ENCODE measurements at places on chromosomes 4 and X.

GRCh38 chr4:39613093-39613656 lies 25.5 kb downstream of the SMIM14 start:
- no peak for DNase-seq

DNA sequence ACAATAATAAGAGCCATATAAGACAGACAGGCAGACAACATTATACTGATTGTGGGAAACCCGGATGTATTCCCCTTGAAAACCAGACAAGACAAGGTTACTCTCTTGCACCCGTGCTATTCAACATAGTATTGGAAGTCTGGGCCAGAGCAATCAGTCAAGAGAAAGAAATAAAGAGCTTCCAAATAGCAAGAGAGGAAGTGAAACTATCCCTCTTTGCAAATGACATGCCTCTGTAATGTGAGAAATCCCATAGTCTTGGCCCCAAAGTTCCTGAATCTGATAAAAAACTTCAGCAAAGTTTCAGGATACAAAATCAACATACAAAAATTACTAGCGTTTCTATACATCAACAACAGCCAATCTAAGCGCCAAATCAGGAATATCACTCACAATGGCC lies 102.1 kb downstream of the DCAF12L2 start:
- DNase-seq = no peak

GRCh38 chrX:21757960-21758359 lies at the start of gene SMPX:
TSS of gene SMPX (minus strand) at chrX:21758116. CDS start at chrX:21754290, 3,826 bp downstream.
- no peak for DNase-seq

- no peak for DNase-seq
Measured at GRCh38 chr4:1207603-1208265, 35.4 kb upstream of the SPON2 start.

DNA sequence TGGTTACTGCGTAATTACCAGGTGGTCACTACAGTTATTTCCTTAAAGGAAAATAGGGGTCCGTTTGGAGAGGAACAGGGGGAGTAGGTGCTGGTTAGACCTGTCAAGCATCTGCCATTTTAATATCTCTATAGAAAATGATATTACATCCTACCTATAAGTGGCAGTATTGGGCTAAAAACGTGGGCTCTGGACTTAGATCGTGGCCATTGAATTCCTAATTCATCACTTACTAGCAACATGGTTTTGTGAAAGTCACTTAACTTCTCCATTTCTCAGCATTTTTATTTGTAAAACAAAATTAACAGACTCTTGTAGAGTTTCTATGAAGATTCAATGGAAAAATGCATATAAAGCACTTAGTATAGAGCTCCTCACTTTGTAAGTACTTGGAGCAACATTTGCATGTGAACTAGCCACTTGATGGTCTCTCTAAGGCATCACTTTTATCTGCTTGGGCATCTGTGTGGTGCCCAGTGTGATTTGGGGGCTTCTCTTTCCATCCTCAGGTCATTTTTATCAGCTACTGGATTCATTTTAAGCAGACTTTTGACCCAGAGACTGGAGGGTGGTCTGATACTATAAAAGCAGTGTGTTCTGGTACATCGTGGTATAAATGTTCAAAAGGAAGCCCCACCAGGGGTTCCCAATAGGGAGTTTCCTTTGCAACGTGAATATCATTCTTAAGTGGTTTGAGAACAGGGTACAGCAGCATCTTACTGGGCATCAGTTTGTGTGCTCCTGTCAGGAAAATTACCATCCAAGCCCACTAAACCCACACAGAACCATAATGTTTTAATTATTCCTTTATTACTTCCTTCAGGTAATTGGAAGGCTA lies 42.7 kb upstream of the RASSF6 start:
- peak; percentile 80 for DNase-seq

- DNase-seq = no peak
Measured at GRCh38 chr4:39104255-39104654, 42.2 kb downstream of the KLHL5 start.

DNA sequence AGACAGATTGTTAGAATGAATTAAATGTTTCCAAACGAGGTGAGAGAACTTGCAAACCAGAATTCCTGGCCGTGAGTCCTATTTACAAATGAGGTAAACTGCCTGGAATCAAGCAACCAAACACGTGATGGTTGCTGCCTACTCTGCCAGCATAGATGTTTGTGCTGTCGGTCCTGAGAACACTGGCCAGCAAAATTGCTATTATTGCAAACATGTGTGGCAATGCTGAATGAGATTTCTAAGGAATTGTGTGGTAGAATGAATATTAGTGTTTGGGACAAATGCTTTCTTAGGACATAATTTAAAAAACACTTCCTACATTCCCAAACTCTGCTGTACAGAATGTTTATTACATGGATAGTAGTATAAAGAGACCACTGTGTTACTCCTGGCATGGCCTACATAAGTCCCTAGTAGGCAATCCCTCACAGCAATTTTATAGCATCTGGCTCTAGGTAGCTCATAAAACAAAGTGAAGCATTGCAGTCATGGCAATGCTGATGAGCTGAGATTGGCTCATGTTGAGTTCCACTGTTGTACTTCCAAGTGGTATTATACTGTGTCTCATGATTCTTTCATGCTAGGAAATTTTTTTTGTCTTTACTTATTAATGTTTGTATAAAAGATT lies 605.2 kb upstream of the EPHA5 start:
- no peak for DNase-seq

DNA sequence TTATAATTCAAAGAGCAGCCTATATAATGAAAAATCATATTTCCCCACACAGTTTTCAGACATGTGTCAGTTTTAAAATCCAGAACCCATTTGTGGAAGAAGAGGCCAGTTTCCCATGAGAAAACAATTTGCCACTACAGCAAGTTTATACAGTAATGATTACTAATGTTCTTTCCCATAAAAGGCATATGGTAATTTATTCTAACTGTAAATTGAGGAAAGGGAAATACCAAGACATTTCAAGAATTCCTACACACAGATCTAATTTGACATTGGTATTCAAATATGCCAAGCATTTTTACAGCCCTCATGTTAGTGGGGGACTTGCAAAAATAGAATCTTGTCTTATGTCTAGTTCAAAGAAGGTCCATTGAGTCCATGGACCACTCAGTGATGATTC lies 1368.6 kb downstream of the FSTL5 start:
- DNase-seq = no peak

DNA sequence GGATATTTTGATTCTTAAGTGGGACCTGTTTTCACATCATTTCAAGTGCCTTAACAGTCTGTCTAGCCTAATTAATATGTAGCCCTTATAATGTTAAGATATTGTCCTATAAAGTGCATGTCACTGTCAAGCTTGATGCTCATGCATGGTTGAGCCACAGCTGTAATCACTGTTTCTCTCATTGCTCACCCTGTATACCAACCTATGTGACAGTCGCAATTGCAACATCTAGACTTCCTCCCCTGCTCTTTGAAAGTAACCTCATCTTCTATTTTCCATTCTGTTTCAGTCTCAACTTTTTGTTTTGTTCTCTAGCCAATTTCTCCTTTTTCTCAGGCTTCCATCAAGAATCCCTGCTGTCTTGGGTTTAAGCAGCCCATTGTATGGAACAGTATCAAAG lies 24.4 kb upstream of the MSL3 start:
- no peak for DNase-seq

DNA sequence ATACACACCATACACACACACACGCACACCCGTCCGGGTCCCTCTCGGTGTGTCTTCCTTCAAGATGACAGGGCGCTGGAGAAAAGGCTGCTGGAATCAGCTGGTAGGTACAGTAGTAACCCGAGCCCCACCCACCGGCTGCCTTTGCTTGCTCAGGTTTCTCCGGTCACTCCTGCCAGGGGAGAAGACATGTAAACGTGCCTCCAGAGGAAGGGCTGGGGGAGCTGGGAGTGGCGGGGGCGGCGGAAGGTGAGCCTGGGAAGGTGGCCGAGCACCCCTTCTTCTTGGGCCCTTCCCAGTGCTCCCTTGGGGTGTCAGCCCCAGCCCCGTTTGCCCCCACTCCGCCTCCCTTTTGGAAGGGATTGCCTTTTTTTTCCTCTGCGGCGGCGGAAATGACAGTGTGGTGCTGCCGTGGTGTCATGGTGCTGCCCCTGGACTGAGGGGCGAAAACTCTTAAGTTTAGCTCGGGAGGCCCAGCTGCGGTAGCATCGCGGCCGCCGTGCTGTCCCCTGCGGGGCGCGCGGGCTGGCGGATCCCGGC lies at the start of gene MID2:
MID2 (plus strand) TSS at position 169 of the 540 bp plus-strand sequence. CDS start 561 bp downstream, outside the sequence.
- peak; percentile 16 for DNase-seq

DNA sequence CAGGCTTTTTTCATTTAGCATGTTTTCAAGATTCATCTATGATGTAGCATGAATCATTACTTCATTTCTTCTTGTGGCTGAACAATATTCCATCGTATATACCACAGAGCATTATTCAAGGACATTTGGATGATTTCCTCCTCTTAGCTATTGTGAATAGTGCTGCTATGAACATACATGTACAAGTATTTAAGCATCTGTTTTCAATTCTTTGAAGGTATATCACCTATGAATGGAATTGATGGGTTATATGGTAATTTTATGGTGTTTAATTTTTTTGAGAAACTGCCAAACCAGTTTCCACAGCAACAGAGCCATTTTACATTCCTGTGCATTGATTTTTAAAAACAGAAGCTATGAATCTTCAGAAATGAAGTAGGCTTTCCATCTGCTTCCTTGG lies 36.1 kb upstream of the WDR19 start:
- no peak for DNase-seq

- DNase-seq = no peak
Measured at GRCh38 chrX:87516717-87517121, 883 bp upstream of the KLHL4 start.

DNA sequence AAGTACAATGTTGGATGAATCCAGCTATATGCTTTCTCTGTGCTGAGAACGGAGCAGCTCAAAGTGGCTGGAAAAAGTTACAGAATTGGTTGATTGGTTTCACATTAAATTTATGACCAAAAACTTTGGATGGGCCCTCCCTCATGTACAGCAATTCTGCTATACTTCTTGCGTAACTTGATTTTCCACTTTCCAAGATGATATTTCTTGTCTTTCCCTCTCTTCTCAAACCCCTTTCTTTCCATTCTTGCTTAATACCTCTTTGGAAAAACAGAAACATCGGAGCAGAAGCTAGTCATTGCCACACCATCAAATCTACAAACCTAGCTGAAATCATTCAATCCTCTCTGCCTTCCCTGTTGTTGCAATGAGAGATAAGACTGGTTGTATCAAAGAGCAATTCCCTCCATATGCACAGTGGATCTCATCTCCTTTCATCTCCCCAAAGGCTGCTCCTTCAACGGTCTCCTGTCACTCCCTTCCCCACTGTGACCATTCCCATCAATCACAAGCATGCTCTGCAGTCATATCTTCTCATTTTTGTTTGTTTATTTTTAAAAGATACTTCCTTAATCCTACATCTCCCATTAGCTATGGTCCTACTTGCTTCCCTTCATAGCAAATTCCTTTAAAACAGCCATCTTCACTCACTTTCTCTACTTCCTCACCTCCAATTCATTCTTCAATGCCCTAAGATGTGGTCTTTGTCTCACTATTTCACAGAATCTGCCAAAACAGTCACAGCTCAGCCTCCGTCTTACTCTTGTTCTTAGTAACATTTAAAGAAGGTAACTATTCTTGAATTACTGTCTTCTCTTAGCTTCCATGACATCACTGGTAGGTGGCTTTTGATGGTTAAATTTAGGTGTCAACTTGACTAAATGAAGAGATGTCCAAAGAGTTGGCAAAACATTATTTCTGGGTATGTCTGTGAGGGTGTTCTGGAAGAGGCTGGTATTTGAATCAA lies 145.5 kb downstream of the FAM13A start:
- no peak for DNase-seq

DNA sequence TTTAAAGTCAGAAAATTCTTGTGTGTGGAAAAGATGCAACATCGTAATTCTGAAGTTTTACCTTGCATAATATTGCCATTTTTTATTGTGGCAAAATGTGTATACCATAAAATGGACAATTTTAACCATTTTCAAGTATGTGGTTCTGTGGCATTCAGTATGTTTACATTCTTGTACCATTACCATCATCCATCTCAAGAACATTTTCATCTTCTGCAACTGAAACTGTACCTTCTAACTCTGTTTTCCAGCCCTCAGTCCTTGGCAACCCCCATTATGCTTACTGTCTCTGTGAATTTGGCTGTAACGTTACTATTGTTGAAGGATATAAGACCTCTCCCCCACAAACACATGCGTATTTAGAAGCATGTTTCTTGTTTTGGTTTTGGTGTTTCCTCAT lies 123.2 kb downstream of the BMPR1B start:
- no peak for DNase-seq

- DNase-seq = no peak
Measured at GRCh38 chrX:13346646-13347045, 26.8 kb upstream of the ATXN3L start.

DNA sequence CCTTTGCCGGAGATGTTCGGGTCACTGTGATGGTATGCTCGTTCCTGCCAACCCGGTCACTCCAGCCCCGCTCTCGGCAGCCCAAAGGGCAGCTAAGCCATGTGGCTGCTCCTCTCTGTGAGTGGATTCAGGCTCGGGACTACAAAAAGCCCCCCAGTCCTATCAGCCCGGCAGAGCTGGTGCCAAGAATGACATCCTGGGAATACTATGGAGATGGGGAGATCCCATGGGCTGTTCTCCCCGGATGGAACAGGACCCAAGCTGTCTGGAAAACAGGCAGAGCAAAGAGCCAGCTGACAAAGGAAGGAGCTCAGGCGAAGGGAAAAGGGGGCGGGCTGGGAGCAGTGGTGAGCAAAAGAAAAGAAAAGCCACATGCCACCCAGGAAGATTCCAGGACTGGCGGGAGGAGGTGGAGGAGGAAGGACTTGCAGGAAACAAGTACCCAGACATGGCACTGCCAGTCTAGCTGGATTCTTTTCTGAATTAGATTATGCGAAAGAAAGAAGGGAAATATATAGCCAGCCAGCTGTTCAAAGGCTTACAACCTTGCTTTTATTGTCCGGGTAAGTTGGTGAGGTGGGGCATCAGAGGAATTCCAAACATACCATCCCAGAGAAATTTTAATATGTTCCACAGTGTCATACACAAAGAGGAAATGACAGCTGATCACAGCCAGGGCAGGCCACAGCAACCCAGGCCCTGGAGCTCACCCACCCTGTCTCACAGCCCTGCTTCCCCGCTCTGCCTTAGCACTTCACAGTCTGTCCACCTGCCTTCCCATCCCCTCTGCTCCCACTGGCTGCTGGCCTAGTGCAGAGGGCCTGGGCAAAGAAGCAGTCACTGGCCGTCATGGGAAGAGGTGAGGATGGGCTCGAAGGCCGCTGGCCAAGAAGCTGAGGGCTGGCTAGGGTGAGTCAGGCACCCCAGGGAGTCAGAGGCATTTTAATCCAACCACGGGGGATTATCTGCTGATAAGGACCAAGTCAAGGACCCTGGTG lies 3.4 kb downstream of the NDP start:
- no peak for DNase-seq

GRCh38 chrX:15328131-15328530 lies 7.2 kb downstream of the PIGA start:
- DNase-seq = no peak

Measured in kidney capillary endothelial cell (primary cell).